ENCODE measurements at places on chromosomes 7 and 10.

DNA sequence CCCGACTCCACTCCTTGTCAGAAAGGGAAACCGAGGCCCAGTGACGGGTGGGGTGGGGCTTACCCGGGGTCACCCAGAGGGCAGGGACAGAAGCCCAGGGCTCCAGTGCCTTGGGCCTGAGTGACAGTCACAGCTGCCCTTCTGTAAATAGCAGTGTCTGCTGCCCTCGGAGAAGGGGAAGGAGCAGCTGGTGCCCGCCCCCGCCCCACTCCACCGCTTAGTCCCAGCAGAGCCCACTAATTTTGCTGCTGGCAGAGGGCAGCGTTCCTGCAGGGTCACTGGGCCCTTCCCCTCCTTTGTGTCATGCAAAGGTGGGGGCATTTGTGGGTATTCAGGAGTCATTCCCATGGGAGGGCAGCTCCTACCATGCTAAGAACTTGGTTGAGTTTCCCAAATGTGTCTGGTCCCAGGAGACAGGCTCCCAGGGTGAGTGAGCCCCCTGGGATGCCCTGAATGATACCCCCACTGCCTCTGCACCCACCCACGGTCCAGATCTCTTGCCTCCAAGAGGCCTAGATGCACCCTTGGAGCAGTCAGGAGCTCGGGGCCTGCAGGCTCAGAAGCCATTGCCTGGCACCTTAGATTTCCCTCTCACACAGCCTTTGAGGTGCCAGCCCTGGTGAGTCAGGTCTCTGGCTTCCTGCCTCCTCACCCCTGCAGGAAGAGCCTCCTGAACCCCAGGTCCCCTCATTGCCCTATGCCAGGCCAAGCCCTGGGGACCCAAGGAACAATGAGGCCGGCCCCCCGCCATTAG, 17.2 kb downstream of the SH2B2 start:
- DNase-seq, result no peak

GRCh38 chr10:29828956-29829355, 194.2 kb upstream of the SVIL start:
- no peak for DNase-seq

- DNase-seq, result no peak
Measured at GRCh38 chr7:29095631-29096445, 50.5 kb downstream of the CPVL start.

- DNase-seq, result no peak
Measured at GRCh38 chr10:117454502-117454901, 79.3 kb upstream of the PDZD8 start.

- DNase-seq, result no peak
Measured at GRCh38 chr7:90931986-90932916, 332.0 kb upstream of the FZD1 start.
